ENCODE measurements at places on chromosomes 2 and 18.

DNA sequence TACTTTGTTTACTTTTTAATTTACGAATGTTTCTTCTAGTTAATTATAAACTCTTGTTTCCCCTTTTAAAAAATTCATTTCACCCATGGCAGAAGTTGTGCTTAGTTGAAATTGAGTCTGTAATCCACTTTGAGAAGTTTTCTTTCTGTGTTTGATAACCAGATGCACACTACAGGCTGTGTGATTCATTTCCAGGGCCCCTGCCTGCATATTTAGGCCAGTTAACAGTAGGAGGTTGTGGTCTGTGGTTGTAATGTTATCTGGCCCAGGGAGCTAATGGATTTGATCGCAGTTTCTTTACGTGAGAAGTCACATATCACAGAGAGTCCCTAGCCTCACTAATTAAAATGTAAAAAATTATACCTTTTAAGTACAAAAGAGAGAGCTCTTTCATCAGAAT is 3.3 kb downstream of the CDH7 start:
- H3K4me3 ChIP-seq: no peak overlapping the region
- no peak for DNase-seq
- H3K36me3 ChIP-seq: no peaks in the 10 kb centered on the region
- H3K4me1 ChIP-seq: no peaks in the 10 kb centered on the region
- H3K27me3 ChIP-seq: no peaks in the 10 kb centered on the region

DNA sequence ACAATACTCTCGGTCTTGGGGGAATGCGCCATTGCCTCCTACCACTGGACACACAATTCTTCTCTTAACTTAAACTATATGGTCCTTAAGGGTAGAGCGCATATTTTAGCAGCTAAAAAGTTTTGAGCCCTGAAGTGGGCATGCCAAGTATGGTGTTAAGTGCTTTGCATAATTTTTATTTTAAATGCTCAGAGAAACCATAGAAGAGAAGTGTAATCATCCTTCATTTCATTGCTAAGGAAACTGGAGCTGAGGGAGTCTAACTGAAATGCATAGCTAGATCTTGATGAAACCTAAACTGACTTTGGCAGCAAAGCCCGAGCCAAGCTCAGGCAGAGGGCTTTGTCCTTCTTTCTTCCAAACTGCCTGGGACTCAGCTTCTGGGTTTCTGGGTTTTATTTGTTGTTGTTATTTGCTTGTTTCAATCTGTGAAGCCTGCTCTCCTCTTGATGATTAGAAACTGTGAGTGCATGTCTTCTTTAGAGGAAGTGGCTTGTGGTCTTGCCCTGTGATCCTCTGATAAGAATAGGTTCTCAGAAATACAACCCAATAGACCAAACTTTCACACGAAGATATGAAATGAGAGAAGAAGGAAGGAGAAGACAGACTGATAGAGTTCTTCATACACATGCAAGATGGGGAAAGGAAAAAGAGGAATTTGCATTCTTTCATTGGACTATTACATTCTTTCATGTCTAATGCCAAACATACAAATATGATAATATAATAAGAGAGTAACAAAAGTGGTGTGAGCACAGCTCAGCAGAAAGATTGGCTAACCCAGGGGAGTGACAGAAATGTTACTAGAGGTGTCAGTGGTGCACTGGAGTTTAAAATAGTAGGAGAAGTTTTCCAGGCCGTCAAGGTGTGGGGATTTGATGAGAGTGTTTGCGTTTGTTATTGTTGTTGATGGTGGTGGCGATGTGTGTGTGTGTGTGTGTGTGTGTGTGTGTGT is 7.5 kb upstream of the RNF144A start:
- H3K36me3 ChIP-seq: no peaks in the 10 kb centered on the region
- no peak overlapping the region for H3K4me3 ChIP-seq
- no peak for DNase-seq
- H3K4me1 ChIP-seq: no peaks in the 10 kb centered on the region
- H3K27ac ChIP-seq: no peak overlapping the region

DNA sequence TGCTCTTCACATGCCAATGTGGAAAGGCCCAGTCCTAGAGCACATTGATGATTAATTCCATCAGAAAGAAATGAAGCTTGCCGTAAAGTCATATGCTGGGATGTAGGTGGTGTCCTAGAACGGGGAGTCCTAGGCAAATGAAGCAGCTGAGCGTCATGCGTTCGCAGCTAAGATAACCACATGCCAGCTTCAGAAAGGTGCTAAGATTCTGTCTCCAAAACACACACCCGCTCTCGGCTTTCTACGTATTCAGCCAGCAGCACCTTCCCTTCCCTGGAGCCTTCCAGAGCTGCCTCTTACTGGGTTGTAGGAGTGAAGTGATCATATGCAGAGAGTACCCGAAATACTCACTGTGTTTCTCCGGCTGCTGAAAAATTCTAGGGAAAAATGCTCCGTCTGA is 421.6 kb upstream of the ID2 start:
- no peak overlapping the region for H3K4me3 ChIP-seq
- DNase-seq: no peak
- H3K27ac ChIP-seq: no peak overlapping the region
- H3K4me1 ChIP-seq: no peaks in the 10 kb centered on the region

DNA sequence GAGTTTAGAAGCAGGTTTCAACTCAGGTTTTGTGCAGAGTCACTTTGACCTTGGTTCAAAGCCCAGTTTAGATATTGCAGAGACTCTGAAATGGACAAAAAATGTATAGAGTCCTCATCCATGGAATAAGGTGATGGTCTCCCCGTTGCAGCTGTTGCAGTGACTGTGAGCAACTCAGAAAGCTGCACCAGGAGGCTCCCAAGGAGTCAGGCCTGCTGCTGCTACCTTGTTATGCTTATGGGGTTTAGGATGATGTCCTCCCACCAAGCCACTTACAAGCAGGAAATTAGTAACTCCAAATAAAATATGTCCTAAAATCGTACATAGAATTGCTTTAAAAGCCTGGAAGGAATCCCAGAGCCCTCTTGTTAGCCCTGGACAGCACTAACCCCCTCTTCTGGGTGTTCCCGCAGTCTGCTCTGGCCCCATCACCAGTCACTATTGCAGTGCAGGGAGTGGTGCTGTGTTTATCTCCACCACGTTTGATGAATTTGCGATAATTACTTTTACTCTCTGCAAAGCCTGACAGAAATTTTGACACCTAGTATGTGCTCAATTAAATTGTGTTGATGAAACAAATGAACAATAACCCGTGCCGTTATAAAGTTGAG is 189.0 kb downstream of the CNTNAP5 start:
- no peaks in the 10 kb centered on the region for H3K36me3 ChIP-seq
- DNase-seq: no peak
- H3K27ac ChIP-seq: no peak overlapping the region

GRCh38 chr18:76203552-76203951 is 291.5 kb downstream of the ZNF516 start:
- H3K27me3 ChIP-seq: no peaks in the 10 kb centered on the region
- H3K36me3 ChIP-seq: no peaks in the 10 kb centered on the region
- DNase-seq: no peak
- no peak overlapping the region for H3K4me3 ChIP-seq
- H3K27ac ChIP-seq: no peak overlapping the region

DNA sequence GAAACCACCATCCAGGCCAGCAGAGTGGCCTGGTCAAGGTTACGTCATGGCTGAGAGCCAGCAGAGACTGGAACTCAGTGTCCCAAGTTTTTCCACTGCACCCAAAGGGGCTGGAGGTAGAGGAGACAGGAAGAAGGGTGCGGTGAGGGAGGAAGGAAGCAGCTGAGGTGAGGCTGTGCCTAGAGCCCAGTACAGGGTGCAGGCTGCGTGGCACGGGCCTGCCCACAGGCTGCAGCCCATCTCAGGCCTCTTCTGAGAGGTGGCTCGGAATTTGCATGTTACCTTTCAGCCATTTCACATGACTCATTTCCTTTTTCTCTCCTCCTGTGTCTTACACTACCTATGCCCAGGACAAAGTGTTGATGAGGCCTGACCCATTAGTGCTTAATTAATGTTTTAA is 13.7 kb upstream of the MGAT4A start:
- DNase-seq: no peak
- H3K27me3 ChIP-seq: no peaks in the 10 kb centered on the region
- no peak overlapping the region for H3K4me3 ChIP-seq
- H3K4me1 ChIP-seq: no peaks in the 10 kb centered on the region
- no peak overlapping the region for H3K27ac ChIP-seq

DNA sequence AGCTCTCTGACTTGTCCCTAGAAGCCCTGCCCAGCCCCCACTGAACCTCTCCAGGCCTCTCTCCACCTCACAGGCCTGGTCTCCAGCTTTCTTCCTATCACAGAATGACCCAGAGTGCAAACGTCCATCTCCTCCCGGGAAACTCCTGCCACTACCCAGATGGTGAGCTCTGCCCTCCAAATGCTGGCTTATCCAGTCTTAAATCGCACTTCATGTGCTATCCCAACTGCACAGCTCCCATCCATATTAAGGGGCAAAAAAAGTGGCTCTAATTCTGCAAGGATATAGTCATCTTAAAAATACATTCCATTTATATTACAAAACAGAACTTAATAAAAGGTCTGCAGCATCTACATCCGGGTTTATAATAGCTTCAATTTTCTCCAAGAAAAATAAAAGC is 70.8 kb upstream of the CDC42EP3 start:
- H3K36me3 ChIP-seq: no peaks in the 10 kb centered on the region
- peaks cover 7% of the 10 kb centered on the region for H3K4me1 ChIP-seq
- no peaks in the 10 kb centered on the region for H3K27me3 ChIP-seq
- H3K27ac ChIP-seq: peak overlapping the region; percentile 79
- DNase-seq: no peak
- H3K4me3 ChIP-seq: no peak overlapping the region

- no peaks in the 10 kb centered on the region for H3K36me3 ChIP-seq
- H3K4me3 ChIP-seq: no peak overlapping the region
- H3K27me3 ChIP-seq: no peaks in the 10 kb centered on the region
- DNase-seq: no peak
Measured at GRCh38 chr2:125254010-125254409, 1228.9 kb downstream of the CNTNAP5 start.

- no peak overlapping the region for H3K27ac ChIP-seq
- no peak overlapping the region for H3K4me3 ChIP-seq
- no peak for DNase-seq
- no peaks in the 10 kb centered on the region for H3K36me3 ChIP-seq
- H3K4me1 ChIP-seq: no peaks in the 10 kb centered on the region
- no peaks in the 10 kb centered on the region for H3K27me3 ChIP-seq
Measured at GRCh38 chr2:193518041-193518817, 1323.5 kb upstream of the TMEFF2 start.

- no peaks in the 10 kb centered on the region for H3K36me3 ChIP-seq
- no peak overlapping the region for H3K4me3 ChIP-seq
- peaks cover 26% of the 10 kb centered on the region for H3K4me1 ChIP-seq
- H3K27ac ChIP-seq: no peak overlapping the region
Measured at GRCh38 chr18:7394050-7394659, 163.3 kb downstream of the LRRC30 start.

DNA sequence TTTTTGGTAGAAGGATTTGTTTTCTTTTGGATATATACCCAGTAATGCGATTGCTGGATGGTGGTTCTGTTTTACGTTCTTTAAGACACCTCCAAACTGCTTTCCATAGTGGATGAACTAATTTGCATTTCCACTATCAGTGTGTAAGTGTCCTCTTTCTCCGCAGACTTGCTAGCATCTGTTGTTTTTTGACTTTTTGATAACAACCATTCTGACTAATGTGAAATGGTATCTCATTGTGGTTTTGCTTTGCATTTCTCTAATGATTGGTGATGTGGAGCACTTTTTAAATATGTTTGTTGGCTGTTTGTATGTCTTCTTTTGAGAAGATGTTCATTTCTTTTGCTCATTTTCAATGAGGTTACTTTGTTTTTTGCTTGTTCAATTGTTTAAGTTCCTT is 260.9 kb upstream of the CWC22 start:
- H3K27ac ChIP-seq: no peak overlapping the region
- DNase-seq: no peak
- no peaks in the 10 kb centered on the region for H3K4me1 ChIP-seq

DNA sequence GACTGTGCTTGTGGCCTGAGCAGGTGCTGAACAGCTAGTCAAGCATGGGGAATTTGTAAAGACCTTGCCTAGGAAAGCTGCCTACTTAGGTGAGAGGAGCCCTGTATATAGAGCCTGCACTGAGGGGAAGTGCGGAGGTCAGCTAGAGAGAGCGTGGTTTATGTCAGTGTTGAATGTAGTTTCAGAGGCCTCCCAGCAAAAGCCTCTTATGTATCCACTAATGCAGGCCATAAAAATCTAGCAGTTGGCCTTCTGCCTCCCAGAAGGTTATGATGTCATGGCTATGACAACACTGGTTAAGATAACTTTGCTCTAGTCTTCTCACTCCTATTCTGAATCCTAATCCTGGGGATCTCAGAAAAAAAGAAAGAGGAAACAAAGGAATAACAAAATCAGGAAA is 88.9 kb downstream of the ASXL3 start:
- H3K4me3 ChIP-seq: no peak overlapping the region
- H3K27ac ChIP-seq: no peak overlapping the region
- no peak for DNase-seq
- H3K4me1 ChIP-seq: peaks cover 2% of the 10 kb centered on the region
- H3K36me3 ChIP-seq: no peaks in the 10 kb centered on the region

DNA sequence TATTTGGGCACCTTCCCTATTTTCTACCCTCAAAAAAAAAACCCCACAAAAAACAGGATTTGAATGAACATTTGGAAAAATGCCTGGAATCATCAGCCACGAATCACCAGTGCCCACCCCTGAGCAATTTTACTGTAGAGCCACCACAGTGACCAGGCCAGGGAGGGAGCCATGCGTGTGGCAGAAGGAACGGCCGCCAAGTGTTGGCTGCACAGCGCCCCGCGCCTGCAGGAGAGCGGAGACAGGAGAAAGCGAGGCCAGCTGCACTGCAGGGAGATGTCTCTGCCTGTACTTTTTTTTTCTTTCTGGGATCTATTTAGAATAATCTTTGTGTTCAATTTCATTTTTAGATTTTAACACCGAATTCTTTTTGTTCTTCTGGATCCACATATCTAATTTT is 269.3 kb upstream of the RAB12 start:
- H3K36me3 ChIP-seq: no peaks in the 10 kb centered on the region
- H3K4me3 ChIP-seq: no peak overlapping the region
- H3K27ac ChIP-seq: no peak overlapping the region
- H3K4me1 ChIP-seq: peaks cover 6% of the 10 kb centered on the region
- no peak for DNase-seq

DNA sequence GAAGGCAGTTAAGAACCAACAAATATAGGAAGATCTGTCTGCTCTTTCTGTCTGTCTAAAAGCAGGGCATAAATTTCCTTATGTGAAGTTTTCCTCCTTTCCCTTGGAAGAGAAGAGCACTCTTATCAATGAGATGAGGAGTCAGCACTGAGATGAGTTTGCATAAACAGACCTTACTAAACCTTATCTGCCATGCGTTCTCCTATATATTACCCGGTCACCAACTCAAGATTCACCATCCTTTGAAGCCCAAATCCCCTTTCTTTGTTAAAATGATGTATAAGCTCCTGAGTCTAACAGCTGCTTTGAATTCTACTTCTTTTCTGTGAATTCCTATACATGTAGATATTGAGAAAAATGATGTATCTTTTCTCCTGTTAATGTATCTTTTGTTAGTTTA is 65.5 kb upstream of the FHL2 start:
- no peaks in the 10 kb centered on the region for H3K36me3 ChIP-seq
- H3K27me3 ChIP-seq: no peaks in the 10 kb centered on the region
- no peak overlapping the region for H3K4me3 ChIP-seq
- no peaks in the 10 kb centered on the region for H3K4me1 ChIP-seq

Data from SK-N-SH (cell line).